ENCODE measurements at places on chromosomes 2 and 18.

DNA sequence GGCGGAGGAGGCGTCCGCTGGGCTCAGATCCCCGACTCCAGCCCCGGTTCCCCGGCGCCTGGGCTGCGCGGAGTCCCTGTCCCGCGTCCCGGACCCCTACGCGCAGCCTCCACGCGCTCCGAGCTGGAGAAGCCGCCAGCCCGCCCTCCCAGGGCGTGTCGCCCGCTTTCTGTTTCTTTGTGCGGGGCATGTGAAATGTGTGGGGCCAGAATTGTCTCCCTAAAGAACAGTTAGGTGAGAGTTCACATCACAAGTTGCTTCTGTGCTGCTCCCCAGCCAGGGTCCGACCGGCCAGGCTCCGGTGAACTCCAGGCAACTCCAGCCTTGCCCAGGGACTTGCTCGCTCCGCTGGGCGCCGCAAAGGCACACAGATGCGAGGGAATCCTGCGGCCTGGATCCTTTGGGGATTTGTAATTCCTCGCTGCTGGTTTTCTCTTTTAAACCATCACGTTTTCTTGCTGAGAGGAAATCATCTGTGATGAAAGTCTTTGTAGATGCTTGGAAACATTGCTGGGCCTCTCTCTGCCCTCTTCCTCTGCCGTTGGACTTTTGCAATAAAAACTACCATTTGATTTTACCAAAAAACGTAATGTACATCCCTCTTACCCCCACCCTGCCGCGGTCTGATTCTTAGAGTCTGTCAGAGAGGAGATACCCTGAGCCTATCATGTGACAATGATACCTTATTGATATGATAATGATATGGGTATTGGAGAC is 631 bp downstream of the GYPC start:
- no peak for DNase-seq

DNA sequence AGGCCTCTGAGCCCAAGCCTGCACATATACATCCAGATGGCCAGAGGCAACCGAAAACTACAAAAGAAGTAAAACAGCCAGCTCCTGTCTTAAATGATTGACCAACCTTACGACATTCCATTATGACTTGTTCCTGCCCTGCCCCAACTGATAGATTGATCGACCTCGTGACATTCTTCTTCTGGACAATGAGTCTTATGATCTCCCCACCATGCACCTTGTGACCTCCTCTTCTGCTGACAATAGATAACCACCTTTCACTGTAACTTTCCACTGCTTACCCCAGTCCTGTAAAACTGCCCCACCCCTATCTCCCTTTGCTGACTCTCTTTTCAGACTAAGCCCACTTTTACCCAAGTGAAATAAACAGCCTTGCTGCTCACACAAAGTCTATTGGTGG is 670.0 kb upstream of the PKDCC start:
- DNase-seq = no peak

GRCh38 chr18:36811955-36812354 is 16.8 kb downstream of the TPGS2 start:
- no peak for DNase-seq

- DNase-seq = no peak
Measured at GRCh38 chr2:31192851-31193392, 24.4 kb downstream of the CAPN14 start.

GRCh38 chr2:135190799-135191198 is 138.7 kb downstream of the RAB3GAP1 start:
- DNase-seq = no peak

- DNase-seq = no peak
Measured at GRCh38 chr18:76361219-76361618, 133.8 kb downstream of the ZNF516 start.

DNA sequence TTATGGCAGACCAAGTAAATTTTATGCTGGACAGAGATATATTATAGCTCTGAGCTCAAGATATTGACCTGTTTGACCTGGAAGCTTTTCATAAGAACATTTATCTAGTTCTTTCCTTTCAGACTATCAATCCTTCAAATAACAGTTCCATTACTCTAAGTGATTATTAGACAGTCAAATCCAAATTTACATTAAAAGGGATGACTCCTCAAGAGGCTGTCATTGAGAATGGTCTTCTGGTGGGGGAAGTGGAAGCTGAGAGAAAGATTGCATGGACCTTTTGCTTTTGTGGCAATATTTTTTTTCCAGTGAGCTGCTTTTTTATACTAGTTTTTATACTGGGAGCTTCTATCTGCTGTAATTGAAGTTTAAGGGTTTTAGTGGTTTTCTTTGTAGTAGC is 14.9 kb upstream of the SERPINB12 start:
- no peak for DNase-seq

- no peak for DNase-seq
Measured at GRCh38 chr2:72947952-72948830, 30.9 kb downstream of the EMX1 start.

- DNase-seq = no peak
Measured at GRCh38 chr2:133790711-133791110, 222.4 kb upstream of the NCKAP5 start.

DNA sequence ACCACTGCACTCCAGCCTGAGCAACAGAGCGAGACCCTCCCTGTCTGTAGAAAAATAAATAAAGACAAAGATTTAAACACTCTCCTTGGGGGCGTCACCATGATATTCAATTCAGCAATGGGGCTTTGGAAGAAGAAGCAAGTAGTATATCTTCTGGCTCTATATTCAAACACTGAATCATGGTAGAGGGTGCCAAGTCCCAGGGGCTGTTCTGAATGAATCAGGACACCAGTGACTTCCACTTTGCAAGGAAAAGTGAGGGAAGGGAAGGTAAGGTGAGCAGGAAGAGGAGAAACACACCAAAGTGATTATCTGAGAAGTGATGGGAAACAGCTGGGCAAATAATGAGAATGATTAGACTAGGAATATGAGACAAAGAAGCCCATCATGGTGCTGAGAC is 80.5 kb downstream of the AAK1 start:
- no peak for DNase-seq

- DNase-seq = no peak
Measured at GRCh38 chr2:189534854-189535832, 45.4 kb downstream of the SLC40A1 start.

DNA sequence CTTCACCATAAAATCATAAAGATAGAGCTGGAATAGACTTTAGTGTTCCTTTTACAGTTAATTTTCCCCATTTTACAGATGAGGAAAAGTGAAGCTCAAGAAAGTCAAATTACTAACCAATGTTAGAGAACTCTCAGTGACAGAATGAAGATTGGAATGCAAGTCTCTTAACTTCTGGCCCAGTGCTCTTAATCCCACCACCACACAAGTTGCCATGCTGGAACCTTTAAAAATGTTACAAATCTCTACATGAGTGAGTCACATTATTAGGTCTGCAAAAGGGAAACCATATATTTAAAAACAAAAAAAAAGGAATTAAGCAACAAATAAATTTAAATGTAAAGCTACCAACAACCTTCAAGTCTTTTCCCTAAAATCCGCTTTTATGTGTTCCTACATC is 3.5 kb downstream of the NCKAP1 start:
- DNase-seq = no peak

All from dermis microvascular lymphatic vessel endothelial cell (primary cell).